SW 1271 (cell line): ENCODE measurements at places on chromosomes 2 and 18.

DNA sequence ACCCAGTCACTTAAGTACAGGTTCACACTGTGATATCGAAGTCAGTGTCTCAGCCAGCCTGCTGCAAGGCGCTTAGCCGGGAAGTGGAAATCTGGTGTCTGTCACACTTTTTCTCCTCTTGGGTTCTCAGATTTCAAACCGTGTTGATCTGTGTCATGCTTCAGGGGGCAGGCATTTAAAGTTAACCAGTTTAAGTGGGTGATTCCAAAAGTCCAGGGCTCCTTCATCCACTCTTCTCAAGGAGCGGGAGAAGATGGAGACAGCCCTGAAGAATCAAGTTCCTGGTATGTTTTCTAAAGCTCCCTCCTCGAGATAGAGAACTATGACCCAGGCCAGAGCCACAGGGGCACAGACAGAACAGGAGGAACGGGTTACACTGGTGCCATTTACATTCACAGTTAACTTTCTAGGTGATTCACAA is 331.7 kb downstream of the GBX2 start:
- no peak for DNase-seq

DNA sequence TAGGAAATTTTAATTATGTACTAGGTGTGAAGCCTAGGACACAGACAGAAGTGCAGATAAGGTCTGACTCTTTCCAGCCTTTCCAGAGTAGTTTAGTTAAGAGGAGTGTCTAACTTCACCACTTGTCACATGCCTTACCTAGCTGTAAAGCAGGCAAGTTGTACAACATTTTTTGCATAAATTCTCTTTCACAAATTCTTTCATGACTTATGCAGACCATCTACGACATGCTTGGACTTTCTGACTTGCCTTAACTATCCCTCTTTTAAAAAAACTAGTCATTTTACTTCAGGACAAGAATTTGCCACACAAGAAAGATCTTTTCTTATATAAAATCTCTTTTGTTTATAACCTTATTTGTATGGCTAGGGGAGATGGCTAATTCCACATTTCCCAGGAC is 1273.6 kb upstream of the SLC39A10 start:
- no peak for DNase-seq

GRCh38 chr2:127826047-127826446 is 15.1 kb upstream of the WDR33 start:
- DNase-seq = no peak

DNA sequence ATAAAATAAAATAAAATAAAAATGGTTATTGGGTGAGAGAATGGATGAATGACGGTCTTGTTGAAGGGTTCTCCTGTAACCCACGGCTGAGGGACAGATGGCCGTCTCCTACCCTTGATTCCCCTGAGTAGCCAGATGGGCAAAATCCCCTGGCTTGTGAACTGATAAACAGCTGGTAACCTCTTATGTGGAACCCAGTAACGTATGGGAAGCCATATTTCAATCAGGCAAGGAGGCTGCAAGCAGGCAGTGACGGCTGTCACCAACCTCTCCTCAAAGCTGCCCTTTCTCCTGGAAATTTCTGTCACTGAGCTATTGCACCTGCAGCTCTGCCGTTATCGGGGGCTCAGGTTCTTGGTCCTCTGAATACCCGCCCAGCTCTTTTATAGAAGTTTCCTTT is 165.3 kb upstream of the SMAD2 start:
- DNase-seq = no peak

GRCh38 chr2:229673676-229674075 is 40.7 kb downstream of the DNER start:
- DNase-seq = no peak
